ENCODE measurements at places on chromosomes 16 and 17.

GRCh38 chr16:10876799-10877341 lies at the start of gene CIITA:
Gene CIITA, plus strand, starts transcription at chr16:10877202. Its CDS starts 129 bp downstream, at chr16:10877331.
- DNase-seq = peak; percentile 96

DNA sequence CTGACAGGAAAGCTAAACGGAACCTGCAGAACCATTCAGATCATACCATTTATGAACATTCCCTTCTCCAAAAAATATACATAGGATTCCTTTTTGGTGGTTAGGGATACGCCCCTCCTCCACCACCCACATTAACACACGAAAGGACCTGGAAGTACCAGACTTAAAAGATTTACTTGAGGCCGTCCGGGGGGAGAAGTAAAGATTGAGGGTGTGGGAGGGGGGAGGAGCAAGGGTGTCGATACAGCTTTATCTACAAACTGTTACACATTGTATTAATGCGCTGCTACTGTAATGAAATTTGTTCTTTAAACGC lies 537 bp downstream of the PALB2 start:
- DNase-seq = no peak

GRCh38 chr16:83231729-83232128 lies 576.0 kb upstream of the HSBP1 start:
- DNase-seq = no peak

DNA sequence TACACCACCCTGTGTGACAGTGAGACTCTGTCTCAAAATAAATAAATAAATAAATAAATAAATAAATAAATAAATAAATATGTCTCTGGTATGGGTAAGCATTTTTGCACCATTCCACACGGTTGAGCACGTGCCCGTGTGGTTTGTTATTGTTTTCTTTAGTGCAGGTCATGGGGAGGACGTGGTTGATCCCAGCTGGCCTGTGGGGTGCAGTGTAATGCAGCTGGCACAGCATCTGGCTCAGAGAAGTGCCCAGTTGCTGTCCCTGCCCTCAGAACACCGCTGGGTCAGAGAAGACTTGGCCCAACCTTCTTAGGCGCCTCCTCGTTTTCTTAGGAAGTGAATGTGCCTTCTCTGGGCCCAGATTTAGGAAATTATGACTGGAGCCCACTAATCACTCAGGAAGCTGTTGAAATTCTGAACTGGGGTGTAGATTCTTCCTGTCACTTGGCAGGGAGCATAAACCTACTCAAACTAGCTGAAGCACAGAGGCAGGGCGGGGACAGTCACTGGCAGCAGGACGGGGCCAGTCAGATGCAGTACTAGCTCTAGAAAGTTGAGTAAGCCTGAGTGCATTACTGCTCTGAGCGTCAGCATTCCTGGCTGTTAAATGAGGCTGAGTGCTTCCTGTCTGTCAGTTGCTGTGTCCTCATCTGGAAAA lies 85.9 kb downstream of the SNX29 start:
- no peak for DNase-seq

Data from MM.1S (cell line).